ENCODE measurements at places on chromosomes 5 and 9.

DNA sequence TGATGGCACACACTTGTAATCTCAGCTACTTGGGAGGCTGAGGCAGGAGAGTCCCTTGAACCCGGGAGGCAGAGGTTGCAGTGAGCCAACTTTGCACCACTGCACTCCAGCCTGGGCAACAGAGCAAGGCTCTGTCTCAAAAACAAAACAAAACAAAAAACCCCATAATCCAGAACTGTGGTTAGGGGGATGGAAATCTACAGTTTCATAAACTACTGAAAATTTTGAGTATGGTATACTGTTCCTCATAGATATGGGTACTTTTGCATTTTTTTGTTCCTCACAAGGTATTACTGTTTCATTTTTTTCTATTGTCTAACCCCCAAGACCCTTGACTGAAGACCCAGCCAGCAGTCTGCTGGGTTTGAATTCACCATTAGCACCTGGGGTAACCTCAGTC, 52.2 kb upstream of the MAP3K1 start:
- no peak for DNase-seq

DNA sequence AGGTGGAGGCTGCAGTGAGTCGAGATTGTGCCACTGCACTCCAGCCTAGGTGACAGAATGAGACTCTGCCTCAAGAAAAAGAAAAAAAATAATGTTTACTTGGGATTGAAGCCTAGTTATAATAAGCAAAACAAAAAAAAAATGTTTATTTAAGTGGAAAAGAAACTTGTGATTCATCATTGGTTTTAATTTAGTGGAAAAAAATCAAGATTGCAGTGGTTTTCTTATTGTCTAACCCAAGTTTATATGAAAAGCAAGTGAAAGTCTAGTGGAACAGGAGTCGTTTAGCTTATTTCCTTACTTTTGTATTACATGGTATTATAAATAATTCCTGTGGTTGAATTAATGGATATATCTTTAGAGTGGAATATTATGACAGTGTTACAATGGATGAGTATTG, 8.4 kb downstream of the CNOT8 start:
- DNase-seq = no peak

GRCh38 chr5:158759283-158759682, 340.4 kb downstream of the EBF1 start:
- DNase-seq = no peak

DNA sequence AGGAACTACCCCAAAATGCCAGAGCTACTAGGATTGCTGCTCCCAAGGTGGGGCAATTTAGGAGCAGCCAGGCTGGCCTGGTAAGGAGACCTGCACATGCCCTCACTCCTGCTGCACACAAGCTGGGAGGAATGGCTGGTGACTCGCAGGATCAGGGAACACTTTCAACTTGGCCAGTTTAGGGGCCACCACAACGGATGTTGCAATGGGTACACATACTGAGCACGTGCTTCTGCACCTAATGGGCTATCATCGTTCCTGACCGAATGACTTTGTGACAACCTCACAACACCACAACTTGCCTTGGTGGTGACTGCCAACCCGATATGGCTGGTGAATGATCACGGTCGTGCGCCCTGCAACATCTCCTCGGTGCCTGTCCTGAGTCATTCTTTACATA, 172.0 kb downstream of the ROR2 start:
- DNase-seq = peak; percentile 51

- DNase-seq = no peak
Observed at GRCh38 chr5:176176231-176176630, 62.0 kb upstream of the SIMC1 start.

GRCh38 chr5:56516441-56516840, 283.3 kb upstream of the ANKRD55 start:
- DNase-seq = no peak

- peak; percentile 51 for DNase-seq
Observed at GRCh38 chr5:135995976-135996375, 32.8 kb upstream of the TGFBI start.

GRCh38 chr5:39661026-39661779, 236.4 kb upstream of the DAB2 start:
- DNase-seq = peak; percentile 30

DNA sequence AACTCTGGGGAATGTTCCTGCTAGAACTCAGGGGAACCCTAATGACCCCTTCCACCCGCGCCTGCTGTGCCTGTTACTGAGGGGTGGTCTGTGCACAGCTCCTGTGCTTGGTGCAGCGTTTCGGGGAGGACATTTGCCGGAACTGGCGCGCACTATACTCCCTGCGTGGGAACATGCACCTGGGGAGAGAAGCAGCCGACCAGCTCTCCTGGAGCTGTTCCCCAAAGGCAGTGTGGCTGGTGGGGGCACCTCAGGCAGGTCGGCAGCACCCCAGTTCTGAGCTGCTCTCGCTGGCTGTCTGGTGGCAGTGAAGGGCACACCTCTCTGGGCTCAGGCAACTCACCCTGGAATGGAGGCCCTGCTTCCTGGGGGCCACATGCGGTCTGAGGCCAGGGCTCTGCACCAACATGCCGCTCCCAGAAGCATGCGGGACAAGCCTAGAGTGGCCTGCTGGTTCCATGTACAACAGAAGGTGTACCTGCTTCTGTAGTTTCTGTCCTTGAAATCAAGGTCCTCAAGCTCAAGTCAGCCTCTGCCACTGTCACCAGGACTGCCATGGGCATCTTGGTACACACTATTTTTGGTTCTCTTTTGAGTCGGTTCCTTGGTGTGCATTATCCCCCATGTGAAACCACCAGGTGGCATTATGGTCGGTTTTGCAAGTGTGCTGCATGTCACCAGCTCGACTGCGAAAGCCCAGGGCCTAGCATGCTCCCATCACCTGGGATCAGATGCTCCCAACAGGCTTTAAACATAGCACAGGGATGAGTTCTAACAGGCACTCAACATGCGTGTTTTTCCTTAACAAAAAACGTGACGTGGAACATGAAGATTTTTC, 7.8 kb upstream of the MRNIP start:
- no peak for DNase-seq

DNA sequence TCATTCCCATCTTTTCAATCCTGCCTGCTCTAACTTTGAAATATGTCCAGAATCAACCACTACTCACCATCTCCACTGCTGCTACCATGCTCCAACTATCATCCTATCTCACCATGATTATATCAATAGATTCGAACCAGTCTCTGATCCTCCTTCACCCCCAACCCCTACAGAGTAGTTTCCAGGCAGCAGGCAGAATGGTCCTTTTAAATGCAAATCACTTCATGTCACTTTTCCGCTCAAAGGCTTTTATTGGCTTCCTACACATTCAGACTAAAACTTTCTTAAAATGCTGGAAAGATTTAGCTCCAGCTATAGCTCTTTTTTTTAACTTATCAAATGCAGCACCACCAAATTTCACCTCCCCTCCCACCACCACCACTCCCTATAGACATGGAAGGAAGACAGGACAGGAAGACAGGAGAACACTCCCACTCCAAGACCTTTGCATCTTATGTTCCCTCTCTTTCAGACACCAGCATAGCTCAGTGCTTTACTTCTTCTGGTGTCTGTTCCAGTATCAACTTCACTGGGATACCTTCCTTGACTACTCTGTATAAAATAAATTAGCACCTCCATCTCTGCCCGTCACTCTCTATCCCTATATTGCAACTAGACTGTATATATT, 9.9 kb upstream of the PPP2R2B start:
- DNase-seq = no peak

DNA sequence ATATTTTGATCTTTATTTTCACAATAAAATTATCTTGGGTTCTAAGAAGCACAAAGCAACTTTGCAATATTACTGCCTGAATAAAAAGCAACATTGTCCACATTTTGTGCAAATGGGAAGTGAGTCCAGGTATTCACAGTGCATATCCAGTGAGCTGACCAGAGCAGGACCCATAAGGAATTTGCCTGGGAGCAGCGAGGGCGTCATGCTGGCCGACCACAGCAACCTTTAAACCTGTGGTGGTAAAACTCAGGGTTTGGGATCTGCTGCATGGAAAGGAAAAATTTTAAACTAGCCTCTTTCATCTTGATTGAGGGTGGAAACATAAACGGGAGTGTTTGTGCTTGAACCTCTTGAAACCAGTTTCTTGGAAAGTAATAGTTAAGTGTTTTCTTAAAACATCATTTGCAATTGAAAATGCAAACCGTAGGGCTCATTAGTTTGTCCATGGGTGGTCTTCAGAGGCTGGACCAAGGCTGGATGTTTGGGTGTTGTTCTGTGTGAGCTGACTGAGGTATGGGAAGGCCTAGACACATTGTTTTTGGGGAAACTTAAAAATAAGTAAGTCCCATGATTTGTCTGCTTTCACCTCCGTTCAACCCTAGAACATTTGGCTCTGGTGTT, 85.0 kb upstream of the ANKH start:
- DNase-seq = no peak

DNA sequence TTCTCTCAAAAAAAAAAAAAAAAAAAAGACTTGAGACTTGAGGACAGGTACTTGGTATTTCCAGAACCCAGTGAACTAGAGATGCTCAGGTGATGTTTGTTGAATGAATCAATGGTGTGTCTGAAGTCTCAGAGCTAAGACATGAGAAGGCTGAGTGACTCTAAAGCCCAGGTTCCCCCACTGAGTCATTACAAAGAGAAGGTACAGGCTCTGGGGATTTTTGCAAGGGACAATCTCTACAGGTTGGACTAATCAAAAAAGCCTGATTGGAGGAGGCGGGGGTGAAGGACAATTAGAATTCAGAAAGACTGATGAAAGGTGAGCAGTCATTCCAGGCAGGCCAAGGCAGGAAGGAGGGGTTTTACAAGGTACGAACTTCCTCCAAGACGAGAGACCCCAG, 8.2 kb upstream of the FABP6 start:
- DNase-seq = no peak

DNA sequence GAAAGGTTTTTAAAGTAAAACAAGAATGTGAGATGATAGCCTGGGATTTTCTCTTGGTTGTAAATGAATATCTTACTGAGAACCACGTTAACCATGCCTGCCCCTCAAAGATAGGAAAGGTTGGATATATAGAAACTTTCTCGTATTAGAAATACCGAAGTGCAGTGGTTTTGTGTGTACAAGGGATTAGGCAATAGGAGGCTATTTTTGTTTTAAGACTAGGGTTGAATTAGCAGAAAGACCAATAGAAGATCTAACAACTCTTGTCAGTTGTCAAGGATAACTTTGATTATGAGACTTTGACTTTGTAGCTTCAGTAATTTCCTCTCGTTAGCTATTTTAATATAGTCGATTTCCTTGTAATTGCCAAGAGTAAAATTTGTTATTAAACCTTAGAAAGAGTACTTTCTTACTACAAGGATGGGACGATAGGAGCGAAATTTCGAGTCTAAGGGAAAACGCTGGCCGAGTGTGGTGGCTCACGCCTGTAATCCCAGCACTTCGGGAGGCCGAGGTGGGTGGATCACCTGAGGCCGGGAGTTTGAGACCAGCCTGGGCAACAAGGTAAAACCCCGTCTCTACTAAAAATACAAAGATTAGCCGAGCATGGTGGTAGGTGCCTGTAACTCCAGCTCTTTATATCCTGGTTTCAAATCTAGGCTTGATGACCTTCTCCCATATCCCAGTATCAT, 838 bp downstream of the POLK start:
- DNase-seq = no peak

DNA sequence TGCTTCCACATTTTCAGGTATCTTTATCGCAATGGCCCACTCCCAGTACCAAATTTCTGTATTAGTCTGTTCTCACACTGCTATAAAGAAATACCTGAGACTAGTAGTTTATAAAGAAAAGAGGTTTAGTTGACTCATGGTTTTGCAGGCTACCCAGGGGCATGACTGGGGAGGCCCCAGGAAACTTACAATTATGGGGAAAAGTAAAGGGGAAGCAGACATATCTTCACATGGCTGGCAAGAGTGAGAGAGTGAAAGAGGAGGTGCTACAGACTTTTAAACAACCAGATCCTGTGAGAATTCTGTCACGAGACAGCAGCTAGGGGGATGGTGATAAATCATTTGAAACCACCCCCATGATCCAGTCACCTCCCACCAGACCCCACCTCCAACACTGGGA, 238.2 kb upstream of the DMAC1 start:
- no peak for DNase-seq

GRCh38 chr9:131543141-131543540, 2.2 kb upstream of the PRRT1B start:
- DNase-seq = no peak

- no peak for DNase-seq
Observed at GRCh38 chr9:26043431-26043830, 365.2 kb upstream of the TUSC1 start.

- peak; percentile 88 for DNase-seq
Observed at GRCh38 chr5:36374266-36374862, 72.7 kb upstream of the RANBP3L start.

DNA sequence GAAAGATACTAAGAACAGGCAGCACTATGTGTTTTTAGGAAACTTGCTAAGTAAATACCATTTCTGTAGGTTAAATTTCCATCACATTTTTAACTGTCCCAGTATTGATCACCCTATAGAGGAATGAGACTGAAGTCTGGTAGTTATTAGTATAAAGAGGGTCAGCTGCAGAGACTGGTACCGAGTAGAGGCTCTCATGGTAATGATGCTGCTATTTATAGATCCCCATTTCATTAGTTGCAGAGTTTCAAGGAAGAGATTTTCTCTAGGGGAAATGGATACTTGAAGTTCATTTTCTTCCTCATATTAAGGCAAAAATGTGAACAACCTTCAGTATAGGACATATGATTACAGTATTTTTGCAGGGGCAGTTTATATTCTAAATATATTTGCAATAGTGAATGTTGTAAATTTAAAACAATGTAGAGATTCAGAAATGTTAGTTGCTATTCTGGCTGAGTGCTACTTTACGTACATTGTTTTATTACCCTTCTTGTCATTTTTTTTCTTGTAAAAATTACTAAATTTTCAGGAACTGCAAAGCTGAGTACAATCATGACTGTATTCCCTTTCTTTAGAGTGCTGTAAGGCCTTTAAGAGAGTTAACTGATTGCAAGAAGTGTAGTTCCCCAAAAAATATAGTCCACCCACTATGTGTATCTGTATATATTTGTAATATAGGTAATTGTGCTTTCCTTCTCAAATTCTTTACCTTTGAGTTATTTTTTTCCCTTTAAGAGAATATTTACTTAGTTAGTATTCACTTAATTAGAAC, 14.7 kb downstream of the PBX3 start:
- no peak for DNase-seq

DNA sequence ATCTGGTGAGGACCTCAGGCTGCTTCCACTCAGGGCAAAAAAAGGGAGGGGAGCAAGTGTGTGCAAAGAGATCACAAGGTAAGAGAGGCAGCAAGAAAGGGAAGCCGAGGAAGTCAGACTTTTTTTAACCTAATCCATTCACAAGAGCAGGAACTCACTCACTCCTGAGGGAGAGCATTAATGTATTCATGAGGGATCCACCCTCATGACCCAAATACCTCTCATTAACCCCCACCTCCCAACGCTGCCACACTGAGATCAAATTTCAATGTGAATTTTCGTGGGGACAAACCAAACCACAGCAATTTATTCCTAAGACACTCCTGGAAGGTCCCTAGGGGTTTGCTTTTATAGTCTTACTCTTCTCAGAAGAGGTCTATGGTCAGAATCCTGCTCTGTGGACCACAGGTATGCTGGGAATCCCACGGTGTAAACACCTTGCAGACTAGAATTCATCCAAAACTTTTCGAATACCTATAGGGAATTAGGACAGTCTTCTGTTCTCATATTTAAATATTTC, 108.7 kb downstream of the HSD17B3 start:
- peak; percentile 33 for DNase-seq
